ENCODE measurements at places on chromosomes 5 and 9.

GRCh38 chr5:77259476-77259875 is 49.0 kb downstream of the PDE8B start:
- no peak for DNase-seq

DNA sequence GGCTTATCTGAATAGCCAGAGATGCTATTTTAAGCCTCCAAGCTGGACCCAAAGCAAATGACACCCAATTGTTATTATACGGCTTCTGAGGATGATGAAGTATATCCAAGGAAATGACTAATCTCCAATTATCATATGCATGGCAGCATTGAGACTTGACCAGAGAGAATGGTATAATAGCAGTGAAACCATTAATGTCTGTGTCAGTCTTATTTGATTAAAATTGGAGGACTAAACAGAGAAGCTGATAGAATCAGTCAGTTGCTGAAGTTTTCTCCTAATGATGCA is 200.5 kb downstream of the EFNA5 start:
- DNase-seq = no peak

DNA sequence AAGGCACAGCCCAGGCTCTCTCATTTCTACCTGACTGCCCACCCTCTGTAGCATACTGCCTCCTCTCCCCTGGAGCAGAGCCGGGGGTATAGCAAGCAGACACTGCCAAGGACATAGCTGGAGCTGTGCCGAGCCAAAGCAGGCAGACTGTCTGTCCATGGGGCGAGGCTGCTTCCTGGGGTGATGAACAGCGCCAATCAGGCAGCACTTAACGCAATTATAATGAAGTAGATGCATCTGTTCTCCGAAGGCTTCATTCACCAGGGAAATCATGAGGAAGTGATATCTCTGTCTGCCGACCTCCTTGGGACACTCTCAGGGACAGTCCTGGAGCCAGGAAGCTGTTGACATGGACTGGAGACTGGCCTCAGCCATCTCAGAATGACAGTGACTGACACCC is 230.7 kb downstream of the ASTN2 start:
- DNase-seq = no peak

DNA sequence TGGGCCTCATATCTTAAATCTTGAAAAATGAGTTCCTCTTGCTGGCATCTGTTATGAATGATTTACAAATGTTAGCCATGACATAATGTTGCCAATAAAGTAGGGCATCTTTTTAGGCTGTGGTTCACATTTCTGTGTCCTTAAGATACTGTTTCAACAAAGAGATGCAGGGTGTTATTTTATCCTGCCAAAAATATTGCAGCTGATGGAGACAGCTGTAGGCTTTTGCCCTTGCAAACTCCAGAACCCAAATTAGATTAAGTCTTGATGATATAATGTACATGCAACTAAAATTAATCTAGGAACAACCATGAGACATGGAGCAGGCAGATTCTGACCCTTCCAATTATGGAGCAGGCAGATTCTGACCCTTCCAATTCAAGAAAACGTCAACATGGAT is 228.2 kb upstream of the GRIN3A start:
- DNase-seq = no peak

DNA sequence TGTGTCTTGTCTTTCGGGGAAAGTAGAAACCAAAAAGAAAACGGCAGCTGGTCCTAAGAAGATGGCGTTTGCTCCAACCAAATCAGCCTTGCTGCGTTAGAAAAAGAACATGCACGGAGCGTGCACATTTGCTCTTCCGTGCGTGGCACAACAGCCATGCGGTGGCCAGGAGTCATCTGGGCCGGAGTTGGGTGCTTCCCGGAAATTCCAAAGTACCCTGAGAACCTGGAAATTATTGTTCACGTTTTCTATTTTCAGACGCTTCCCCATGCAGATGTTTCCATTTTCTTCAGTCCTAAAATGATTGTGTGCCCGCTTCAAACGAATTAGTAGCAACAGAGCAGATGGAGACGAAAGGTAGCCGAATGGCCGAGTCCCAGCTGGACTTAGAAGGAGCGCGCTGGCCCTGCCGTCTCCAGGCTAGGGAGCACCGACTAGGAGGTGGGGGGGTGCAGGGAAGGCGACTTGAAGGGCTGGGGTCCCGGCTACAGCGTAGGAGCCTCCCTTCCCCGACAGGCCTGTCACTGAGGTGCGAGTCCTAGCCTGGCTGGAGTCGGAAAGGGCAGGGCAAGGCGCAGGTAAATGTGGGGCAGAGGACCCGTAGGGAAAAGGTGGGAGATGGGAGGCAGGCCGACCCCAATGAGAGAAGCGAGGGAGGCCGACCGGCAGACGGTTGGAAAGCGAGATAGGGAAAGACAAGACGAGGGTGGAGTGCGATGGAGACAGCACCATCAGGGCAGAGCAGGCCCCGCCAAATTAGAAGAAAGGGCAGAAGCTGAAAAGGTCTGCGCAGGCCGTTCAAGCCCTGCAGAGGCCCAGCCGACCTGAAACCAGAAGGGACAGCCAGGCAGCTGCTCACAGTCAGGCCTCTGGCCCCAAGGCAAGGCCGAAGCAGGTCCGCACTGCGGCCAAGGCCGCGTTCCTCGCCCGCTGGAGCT is 1.4 kb downstream of the BARX1 start:
- no peak for DNase-seq

DNA sequence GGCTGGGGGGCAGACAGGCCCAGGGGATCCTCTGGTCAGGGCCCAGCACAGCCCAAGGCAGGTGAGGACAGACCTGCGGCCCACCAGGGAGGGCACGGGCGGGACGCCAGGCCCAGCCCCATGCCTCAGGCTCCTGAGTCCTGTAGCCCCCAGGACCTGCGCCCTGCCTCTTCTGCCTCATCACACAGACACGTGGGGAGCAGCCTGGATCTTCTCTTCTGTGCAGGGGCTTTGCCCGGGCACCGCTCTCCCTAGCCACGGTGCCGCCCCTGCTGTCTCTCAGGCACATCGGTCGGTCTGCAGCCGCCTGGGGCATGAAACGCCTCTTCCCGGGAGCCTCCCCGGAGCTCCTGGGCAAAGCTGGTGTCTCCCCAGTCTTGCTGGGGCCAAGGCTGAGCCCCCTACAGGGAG is 40.2 kb upstream of the EGFL7 start:
- DNase-seq = no peak

GRCh38 chr5:137737349-137738131 is 1.7 kb upstream of the KLHL3 start:
- no peak for DNase-seq

DNA sequence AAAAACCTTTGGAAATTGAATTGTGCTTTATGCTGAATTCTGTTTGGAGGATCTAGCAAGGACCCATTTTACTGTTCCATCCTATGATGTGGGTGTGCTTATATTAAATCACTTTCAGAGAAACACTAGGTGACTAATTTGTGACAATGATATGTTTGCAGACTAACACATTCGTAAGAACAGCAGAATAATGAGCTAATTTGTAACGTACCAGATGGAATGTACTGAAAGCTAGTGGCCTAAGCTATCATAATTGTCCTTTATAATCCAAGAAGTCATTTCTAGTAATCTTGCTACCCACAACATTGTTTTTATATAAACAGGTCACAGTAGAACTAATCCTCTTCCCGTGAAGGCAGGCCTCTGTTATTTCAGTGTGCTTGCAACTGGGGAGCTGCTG is 292.5 kb downstream of the PDE4D start:
- no peak for DNase-seq

- peak; percentile 71 for DNase-seq
Measured at GRCh38 chr9:21817176-21817575, 14.7 kb downstream of the MTAP start.

GRCh38 chr9:136975644-136976043 is 1.7 kb upstream of the PTGDS start:
- DNase-seq = no peak

DNA sequence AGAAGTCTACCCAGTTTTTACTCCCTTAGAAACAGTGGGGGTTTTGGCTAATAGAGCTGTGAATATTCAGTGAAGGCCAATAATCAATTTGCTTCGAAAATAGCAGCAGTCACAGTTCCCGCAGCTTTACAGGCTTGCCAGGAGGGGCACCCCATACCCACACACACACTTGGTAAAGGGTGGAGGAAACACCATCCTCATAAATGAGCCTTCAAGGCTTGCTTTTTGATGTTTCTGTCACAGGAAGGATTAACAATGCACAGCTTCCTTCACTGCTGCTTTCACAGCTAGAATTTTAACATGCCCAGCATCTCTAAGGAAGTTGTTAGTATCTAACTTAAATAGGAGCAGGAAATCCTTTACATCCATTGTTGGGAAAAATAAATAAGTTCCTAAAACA is 1247.5 kb upstream of the C9orf72 start:
- no peak for DNase-seq

DNA sequence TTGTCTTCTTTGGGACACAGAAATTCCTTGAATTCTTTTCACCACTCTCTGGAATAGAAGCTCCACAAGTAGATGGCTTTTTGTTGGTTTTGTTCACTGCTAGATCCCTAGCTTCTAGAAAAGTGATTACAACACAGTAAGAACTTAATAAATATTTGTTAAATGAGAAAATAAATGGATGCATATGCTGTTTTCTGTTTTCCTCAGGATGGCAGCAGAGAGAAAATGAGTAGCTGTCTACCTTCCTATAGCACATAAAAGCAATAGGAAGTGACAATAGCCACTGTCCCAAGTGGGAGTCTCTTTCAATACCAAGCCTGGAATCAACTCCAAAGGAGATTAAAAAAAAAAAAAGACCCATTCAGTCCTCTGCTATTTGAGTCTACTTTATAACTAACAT is 100.6 kb upstream of the NREP start:
- no peak for DNase-seq

DNA sequence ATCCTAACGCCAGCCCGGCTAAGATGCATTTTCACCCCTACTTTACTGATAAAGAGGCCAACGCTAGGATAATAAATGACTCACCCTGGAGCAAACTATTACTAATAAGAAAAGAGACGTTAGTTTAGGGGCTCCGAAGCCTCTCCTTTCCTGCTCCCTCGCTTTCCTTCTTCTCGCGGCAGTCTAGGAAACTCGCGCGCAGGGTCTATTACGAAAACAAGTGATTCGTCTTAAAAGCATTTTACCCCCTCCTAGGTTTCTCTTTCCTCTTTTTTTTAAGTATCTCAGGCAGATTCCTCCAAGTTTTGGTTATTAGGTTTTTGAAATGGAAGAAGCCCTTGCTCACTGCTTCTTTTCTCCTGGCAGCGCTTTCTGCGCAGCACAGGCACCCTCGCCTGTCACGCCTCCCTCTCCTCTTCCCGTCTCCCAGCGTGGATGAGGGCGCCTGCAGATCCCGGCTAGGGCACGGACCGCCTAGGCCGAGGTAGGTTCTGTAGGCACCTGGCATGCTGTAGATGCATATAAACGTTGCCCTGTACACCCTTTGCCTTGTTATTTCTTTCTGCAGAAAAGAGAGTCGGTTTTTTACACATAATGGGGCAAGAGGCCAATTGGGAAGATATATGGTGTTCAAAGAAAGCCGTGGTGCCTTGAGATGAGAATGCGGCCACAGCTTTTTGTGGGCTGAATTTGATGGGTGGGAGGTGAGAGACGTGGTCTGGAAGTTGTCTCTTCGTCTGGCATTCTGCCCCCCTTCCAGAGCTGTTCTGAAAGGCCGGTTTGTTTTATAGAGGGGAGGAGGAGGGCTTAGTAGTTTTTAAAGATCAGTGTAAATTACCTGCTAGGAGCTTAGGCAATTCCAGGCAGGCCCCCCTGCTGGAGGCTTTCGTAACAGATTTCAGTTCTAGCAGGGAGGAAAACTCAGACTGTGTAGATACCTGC is 983 bp downstream of the GCNT1 start:
- DNase-seq = no peak

Data from GM04504 (cell line).